ENCODE measurements at places on chromosomes 7 and 10.

DNA sequence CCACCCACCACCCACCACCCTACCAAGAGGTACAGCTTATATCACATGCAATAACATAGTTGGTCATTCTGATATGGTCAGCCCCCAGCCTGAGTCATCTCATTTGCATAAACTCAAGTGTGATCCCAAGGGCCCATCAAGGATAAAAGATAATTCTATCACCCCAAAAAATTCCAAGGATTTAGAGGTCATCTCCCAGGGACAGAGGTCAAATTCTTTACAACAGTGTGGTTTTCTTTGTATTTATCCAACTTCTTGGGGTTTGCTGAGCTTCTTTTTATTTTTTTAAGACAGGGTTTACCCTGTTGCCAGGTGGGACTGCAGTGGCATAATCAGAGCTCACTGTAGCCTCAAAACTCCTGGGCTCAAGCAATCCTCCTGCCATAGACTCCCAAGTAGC lies 9.4 kb upstream of the GTPBP10 start:
- DNase-seq: peak; percentile 27

GRCh38 chr10:44635176-44635575 lies 250.3 kb upstream of the CXCL12 start:
- DNase-seq: no peak

DNA sequence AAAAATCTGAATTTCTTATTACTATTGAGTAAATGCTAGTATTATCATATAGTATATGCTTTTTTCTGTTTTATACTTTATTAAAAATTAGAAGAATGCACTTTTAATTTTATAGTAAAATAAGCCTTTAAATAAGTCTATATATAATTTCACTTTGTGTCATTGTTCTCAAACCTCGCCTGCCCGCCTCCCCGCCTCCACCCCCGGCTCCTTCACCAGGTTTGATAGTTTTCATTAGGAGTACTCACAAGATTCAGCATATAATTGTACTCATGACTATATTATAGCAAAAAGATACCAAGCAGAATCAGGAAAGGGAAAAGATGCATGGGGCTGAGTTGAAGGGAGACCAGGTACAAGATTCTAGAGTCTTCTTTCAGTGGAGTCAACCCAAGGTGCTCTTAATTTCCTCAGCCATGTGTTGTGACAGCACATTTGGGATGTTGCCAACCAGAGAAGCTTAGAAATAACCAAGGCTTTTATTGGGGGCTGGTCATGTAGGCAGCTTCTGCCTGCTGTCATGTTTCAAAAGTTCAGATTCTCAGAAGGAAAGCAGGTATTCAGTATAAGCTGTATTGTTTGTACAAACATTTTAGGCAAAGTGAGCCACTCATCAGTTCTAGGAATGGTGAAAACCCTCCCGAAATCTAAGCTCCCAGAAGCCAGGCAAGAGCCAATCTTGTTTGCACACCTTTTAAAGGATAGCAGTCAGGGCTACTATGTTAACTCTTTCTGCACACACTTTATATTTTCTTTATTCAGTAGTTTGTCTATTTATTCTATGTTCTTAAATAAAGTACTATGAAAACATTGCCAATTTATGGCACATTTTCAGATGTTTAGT lies 12.3 kb downstream of the NHLRC2 start:
- DNase-seq: no peak

- DNase-seq: peak; percentile 1
Measured at GRCh38 chr10:53403688-53404087, 631.1 kb upstream of the MBL2 start.

DNA sequence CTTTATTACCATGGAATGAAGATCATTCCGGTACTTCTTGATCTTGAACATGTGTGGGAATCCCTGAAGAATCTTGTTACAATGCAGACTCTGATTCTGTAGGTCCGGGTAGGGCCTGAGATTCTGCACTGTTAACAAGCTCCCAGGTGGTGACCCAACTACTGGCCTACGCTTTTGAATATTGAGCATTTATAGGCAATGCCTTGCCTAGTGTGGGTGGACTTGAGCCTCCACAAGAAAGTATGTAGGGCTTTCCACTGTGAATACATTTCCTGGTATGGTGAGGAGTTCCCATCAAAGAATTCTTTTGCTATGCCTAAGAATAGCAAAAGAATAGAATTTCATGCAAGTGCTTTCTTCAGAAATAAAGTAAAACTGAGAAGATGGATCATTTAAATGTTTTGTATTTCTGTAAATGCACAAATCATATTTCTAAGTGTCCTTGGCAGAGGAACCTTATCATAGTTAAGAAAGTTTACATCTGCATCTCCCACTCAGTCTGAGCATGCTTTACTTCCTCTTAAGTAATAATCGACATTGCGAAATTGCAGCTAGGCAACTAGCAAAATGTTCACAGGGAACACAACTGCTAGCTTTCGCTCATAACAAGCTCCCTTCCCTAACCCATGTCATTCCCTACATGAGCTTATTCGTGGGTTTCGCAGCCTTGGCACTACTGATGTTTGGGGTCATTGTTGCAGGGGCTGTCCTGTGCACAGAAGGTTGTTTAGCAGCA lies 71.4 kb downstream of the AHR start:
- peak; percentile 99 for DNase-seq

GRCh38 chr7:151675196-151675920 lies 155.7 kb upstream of the RHEB start:
- DNase-seq: no peak

GRCh38 chr7:16630654-16631053 lies 14.9 kb downstream of the ANKMY2 start:
- DNase-seq: no peak

- no peak for DNase-seq
Measured at GRCh38 chr7:20424500-20424899, 93.8 kb downstream of the ITGB8 start.

DNA sequence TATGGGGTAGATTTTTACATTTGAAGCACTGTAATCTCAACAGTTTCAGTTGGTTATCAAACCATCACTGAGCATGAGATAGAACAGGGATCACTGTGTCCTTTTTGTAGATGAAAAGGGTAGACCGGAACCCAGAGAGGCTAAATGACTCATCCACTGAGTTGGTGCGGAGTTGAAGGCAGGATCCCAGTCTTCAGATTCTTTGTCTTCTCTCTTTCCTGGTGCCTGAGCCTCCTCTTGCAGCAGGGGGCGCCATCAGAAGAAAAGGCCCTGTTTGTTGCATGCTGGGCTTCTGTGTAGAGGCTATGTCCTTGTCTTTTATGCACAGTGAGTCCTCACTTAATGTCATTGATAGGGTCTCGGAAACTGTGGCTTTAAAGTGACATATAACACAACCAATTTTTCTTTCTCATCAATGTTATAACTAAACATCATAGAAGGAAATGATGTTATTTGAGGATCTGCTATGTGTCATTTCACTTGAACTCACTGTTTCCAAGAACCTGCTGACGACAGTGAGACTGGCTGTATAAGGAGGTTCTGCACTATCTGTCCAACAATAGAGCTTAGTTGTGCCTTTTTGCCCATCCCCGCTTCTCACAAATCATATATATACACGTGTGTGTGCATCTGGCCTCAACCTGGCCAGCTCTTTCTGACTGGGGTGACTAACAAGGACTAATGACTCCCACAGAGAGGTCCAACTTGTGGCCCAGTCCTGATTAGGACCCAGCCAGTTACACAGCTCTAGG lies 14.3 kb downstream of the ZNF282 start:
- DNase-seq: peak; percentile 85

DNA sequence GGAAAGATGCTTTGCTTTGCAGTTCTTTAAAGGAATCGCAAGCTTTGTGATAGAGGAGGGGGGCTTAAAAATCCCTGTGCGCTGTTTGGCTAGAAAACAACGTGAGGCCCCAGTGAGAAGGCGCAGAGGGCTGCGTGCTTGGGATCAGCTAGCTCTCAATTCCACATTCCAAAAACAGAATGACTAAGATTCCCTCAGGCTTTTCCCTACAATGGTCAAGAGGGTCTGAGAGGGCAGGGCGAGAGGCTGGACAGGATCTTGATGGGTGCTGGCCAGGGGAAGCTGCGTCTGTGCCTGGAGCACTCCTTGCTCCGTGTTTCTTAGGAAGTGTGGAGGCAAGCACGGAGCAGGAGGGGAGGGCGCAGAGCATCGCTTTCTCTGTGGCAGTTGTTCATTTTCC lies 72.1 kb upstream of the INHBA start:
- DNase-seq: no peak

GRCh38 chr10:119461380-119461779 lies 81.1 kb downstream of the RGS10 start:
- DNase-seq: peak; percentile 11

DNA sequence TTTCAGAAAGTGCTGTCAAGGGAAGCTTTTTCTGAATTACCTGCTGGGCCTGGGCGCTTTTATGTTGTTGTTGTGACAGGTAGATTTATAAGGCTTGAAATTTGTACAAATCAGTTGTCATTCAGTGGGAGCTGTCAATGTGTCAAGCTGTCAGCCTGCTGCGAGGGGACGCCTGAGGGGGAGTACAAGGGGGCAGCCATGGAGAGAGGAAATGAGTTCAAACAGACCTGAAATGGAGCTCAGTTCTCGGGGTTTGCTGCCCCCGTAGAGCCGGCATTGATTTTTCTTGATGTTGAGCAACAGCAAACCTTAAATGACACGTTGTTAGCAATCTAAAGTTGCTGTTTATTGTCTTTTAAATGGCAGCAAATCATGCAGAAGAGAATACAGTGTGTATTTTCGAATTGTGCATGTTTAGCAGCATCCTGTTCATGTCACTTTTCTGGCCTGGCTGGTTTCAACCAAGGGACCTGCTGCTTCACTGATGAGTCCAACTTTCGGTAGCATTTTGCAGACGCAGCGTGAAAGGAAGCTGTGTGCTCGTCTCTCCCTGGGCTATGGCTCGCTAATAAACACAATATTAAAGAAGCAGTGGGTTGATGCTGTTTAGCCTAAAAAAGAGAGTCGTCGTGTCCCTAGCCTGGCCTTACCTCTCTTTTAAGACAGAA lies 166.5 kb downstream of the LRMDA start:
- DNase-seq: no peak

- DNase-seq: peak; percentile 35
Measured at GRCh38 chr10:63093227-63093626, 39.9 kb upstream of the NRBF2 start.

GRCh38 chr7:151209588-151209987 lies 700 bp downstream of the H2BK1 start:
- no peak for DNase-seq

GRCh38 chr10:118840071-118840775 lies 85.5 kb upstream of the CACUL1 start:
- peak; percentile 26 for DNase-seq

- no peak for DNase-seq
Measured at GRCh38 chr10:127353544-127353943, 157.2 kb upstream of the INSYN2A start.
